NCI-H2227 treated with DMSO at 0.1 percent for 48 hours (cell line): ENCODE measurements at places on chromosomes 1 and 21.

- DNase-seq, result no peak
These were observed 213.4 kb upstream of the PTBP2 start for GRCh38 chr1:96508233-96508632.

- no peak for DNase-seq
These were observed 13.4 kb upstream of the NES start for GRCh38 chr1:156690675-156691036.

- no peak for DNase-seq
These were observed 6.4 kb downstream of the ADARB1 start for GRCh38 chr21:45080639-45081414.

DNA sequence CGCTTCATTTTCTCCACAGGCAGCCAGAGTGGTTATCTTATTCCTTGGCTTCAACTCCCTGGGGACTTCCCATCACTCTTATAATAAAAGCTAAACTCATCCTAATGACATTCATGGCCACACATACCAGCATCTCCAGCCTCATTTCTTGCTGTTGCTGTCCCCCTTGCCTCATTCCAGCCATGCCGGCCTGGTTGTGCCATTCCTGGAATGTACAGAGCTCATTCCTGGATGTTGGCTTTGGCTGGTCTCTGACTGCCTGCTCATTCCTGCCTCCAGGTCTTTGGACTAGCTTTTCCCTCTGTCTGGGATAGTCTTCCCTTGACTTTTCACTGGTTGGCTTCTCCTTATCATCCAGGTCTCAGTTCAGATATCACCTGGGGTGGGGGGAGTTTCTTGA is 2.4 kb upstream of the PEF1 start:
- DNase-seq, result no peak

DNA sequence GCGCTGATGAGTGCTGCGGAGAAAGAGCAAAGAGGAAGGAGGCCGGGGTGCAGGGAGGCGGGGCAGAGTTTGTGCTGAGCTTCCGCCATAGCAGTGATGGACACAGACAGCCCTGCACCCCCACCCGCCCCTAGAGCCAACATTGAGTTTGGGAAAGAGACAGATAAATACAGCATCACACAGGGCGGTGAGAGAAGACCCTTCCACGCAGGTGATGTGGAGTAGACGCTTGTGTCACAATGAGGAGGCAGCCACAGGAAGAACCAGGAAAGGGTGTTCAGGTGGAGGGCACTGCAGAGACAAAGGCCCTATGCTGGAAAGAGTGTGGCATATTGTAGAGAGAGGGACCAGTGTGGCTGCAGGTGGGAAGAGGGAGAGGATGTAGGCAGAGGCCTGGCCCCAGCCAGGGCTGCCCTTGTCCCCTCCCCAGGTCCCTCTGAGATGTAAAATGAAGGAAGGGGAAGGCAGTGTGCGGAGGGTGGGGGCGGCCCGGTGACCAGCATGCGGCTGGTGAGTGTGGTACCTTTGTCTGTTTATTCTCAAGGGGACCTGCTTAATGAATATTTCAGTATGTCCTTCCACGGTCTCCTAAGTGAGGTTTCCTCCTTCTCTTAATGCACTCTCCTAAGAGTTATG is 194.4 kb upstream of the TMEM51 start:
- no peak for DNase-seq

- peak; percentile 13 for DNase-seq
These were observed 79.0 kb downstream of the SLC45A1 start for GRCh38 chr1:8396786-8397406.
